ENCODE measurements at places on chromosomes 6 and 20. TPM values are rescaled to one million over a fixed set of nuclear protein-coding genes. Genes with fewer than 3 reads are reported as not detected.

DNA sequence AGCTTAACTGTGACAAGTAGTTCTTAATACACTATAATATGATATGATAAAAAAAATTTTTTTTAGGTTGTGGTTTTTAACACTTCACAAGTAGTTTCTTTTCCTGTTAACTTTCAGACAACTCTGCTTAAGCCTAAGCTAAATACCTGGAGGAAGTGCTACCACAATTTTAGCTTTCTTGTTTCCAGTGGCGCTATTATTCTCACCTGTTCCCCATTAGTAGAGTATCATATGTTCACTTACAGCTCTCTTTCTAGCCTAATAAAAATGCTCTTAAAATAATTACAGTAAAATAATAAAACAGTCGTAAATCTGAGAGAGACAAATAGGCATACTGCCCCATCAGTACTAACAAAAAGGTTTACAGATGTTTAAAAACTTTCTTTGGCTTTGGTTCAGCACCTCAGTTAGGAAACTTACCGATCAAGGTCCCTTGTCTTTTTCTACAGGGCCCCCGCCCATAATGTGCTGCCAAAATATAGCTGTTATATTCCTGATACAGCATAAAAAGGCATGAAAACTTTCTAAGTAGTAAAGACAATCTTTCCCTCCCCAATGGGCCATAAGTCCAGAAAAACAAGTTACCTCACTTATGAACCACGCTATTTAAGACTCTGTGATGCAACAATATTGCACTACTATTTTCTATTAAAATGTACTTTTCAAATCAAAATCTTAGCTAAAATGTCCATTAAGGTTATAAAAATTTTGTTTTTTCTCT lies 57.9 kb downstream of the SESN1 start:
- DNase-seq = no peak

DNA sequence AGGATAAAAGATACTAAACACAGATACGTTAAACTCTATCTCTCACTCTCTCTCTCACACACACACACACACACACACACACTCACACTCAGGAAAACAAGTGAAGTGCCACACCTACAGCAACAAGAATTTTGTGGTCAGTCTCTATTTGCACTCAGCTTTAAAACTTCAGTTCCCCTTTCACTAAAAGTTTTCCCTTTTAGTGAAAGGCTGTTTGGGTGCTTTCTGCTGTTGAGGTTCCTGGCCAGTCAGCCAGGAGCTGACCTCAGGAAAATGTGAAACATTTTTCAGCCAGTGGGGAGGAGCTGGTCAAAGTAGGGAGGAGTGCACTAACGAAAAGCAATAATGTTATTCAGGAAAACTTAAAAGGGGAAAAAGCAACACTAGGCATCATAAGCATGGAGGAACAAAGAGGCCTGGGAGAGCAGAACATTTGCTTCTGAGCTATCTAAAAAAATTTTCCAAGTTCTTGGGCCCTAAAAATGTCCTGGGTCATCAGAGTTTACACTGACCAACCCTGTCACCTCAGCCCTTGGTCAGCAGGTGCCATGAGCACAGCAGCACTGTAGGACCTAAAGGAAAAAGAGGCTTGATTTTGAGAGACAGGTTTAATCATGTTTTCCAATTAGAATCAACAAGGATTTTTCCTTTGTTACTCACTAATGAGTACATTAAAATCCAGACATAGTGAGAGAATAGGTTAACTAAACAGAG lies 30.7 kb upstream of the NT5E start:
- DNase-seq = peak; percentile 27

DNA sequence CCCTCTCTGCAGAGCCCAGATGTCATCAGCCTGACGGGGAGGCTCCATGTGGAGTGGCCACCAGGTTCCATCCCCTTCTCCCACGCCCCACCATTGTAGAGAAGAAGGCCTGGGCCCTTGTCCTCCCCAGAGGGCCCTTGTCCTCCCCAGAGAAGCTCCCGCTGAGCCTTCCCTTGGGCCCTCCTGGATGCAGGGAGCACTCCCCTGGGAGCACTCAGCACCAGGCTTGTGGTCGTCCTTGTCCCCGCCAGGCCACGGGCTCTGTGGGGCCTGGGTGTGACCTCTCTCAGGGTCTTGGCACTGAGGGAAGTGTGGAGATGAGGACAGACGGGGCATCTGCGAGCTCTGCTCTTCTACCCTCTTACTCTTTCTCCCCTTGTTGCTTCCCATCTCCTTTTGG lies 83.4 kb upstream of the NNAT start:
- no peak for DNase-seq

GRCh38 chr6:89613790-89614189 lies 24.8 kb downstream of the LYRM2 start:
- no peak for DNase-seq

DNA sequence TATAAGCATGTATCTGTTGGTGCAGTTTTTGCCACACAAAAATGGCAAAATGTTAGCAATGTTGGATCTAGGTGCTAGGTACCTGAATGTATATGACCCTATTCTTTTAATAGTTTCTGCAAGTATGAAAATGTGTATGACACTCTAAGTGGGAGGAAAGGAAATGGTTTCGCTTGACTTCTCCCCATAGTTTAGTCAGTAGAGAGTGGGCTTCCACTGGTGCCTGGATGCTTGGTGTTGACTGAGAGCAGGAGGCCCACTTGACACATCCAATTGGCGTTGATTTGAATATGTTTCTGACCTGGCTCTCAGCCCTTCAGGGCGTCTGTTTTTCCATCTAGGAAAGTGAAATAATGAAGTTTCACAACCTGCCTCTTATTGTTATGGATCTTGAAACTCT lies 41.8 kb upstream of the GABRR1 start:
- DNase-seq = no peak

DNA sequence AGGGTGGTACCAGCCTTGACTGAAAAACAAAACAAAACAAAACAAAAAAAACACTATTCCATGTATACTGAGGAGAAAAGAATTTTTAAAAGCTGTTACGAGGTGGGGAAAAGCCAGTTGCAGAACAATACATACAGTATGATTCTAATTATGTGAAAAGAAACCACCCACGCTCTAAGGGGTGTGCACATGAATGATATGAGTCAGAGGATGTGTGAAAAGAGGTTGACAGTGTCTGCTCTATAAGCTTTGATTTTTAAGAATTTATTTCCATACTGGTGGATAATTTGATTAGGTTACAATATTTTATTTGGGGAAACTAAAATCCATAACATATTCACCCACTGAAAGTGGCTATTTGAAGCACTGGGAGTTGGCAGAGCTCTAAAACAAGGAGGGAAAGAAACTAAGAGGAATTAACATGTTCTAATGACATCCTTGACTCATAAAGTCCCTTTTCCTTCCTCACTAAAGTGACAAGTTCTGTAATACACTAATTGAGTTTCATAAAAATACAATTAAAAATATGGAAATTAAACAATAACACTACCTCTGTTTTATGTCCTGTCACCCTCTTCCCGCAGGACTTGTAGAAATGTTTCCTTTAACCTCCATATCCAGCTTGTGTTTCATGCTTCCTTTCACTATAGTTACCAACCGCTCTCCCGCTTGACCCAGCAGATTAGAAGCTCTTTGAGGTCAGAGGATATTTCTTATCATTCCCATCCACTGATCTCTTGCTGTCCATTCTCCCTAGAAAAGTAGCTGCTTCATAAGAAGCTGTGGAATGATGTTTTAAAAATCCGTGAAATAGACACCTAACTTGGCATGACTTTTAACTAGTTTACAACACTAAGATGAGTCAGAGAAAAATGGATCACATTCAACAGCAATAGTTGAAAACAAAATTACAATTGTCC lies 118.6 kb upstream of the CCDC28A start:
- DNase-seq = peak; percentile 59

DNA sequence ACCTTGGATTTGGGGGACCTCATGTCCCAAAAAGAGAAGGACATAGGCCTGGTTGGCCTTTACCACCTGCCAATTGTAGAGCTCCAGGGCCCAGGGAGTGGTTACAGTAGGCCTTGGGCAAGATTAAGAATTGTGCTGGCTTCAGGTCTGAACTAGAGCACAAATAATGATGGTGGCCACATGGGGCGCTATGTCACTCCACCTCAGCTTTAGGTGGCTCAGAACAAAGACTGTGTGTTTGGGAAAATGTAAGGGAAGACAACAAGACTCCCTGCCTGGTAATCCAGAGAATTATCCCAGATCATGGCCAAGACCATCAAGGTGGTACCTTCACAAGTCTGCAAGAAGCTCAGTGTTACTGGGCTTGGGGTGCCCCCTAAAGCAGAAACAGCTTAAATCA lies 224.9 kb upstream of the OPRM1 start:
- no peak for DNase-seq

GRCh38 chr20:4836473-4836872 lies 114.8 kb downstream of the PRND start:
- DNase-seq = no peak

DNA sequence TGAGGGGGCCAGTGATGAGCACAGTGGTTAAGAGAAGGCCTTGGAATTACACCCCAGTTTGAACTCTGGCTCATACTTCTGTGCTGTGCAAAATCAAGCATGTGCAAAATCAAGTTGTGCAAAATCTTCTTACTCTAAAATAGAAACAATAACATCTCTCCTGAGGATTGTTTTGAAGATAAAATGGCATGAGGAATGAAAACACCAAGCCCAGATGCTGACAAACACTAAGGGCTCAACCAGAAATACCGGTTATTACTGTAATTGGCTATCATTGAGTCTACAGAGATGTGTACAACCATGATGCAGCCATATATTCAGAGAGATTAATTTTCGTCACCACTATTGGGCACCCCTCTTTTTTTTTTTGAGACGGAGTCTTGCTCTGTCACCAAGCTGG lies 5.9 kb upstream of the BCAS1 start:
- no peak for DNase-seq

- DNase-seq = peak; percentile 75
Observed at GRCh38 chr20:41047975-41048305, 19.3 kb downstream of the TOP1 start.

GRCh38 chr6:7901056-7901455 lies 9.5 kb downstream of the TXNDC5 start:
- DNase-seq = no peak

GRCh38 chr6:9924971-9925370 lies 489.9 kb downstream of the TFAP2A start:
- no peak for DNase-seq

DNA sequence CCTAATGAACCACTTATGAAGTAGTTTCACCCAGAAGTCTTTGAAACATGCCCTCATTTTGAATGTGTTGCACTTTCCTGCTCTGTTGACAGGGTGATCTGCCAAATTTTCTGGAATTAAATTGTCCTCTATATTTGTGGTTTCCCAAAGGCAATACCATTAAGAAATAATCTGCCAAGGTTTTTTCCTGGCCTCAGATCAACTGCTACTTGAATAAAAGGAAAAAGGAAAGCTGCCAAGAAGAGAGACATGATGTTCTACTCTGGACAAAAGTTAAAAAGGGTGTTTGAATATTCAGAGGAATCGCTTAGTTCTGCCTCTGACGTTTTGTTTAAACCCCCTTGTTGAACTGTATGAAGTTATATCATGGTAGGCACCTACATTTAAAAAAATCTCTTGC lies 37.4 kb upstream of the ARMH2 start:
- DNase-seq = no peak

- DNase-seq = no peak
Observed at GRCh38 chr20:32454164-32455145, 96.3 kb downstream of the ASXL1 start.

DNA sequence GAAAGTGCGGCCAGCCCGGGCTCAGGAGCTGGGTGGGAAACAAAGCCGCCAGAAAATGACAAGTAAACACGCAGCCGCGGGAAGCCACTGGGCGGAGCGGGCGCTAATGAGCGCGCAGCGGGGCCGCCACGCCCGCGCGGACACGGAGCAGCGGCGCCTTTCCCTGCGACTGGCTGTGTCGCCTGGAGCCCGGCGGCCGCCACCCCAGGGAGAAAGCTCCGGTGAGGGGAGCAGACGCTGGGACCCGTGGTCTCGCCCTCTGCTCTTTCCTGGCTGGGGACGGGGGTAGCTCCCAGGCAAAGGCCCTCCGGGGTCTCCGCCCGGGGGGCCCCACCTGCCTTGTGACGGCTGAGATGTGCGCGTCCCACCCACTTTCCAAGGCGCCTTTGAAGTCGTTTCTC lies 54.9 kb downstream of the PRR18 start:
- no peak for DNase-seq

DNA sequence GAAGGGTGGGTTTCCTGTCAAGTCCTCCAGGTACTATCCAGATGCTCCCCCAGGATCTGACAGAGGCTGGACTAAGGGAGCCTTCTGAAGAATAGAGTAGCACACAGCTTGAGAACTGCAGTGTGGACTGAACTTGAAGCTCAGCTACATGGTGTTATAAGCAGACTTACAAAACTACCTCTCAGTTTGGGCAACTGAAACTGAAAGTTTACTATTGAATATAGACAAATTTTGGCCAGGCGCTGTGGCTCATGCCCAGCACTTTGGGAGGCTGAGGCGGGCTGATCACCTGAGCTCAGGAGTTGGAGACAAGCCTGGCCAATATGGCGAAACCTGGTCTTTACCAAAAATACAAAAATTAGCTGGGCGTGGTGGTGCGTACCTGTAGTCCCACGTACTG lies 348.5 kb downstream of the PLCB1 start:
- DNase-seq = no peak

- no peak for DNase-seq
Observed at GRCh38 chr6:11752360-11752759, 26.2 kb downstream of the ADTRP start.

GRCh38 chr6:140809694-140810101 lies 1323.0 kb upstream of the GJE1 start:
- peak; percentile 92 for DNase-seq

- DNase-seq = no peak
Observed at GRCh38 chr20:55744896-55745295, 260.4 kb downstream of the CBLN4 start.

- no peak for DNase-seq
Observed at GRCh38 chr6:169555971-169556617, 145.7 kb downstream of the WDR27 start.

- DNase-seq = no peak
Observed at GRCh38 chr6:93165850-93166430, 253.4 kb downstream of the EPHA7 start.

DNA sequence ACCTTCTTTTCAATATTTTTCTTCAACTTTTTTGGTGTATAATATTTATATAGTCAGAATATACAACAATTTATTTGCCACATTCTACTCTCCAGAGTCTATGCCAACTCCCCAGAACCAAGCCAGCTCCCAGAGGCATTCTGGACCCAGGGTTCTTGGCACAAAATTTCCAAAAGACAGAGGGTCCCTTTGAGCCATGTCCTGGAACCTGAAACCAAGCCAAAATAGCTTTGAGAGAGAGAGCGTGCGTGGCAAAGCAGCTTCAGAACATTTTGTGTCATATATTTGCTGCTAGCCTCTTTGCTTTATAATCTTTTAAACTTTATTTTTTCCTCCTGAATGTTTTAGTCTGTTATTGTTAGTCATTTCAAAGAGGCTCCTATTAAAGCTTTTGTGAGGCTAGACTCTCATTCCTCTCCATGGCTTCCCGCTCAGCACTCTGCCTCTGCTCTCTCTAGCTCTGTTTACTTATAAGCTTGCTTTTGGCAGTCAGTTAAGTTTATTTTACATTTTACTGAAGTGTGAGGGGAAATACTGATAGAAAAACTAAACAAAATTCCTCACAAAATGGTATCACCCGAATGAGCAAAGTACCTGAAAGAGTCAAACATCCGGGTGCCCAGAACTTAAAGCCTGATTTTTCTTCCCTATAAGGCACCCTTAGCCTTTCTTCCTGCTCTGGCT lies 605.1 kb upstream of the ID4 start:
- no peak for DNase-seq

GRCh38 chr6:140101367-140101766 lies 726.9 kb upstream of the CITED2 start:
- peak; percentile 74 for DNase-seq

Gene RCAN2
- 2.3 TPM for total RNA-seq

Gene TGM2
- total RNA-seq = 108 TPM

Gene HLA-DQB1
- total RNA-seq = not detected

Gene SPAG4
- total RNA-seq = 24.0 TPM

Gene RIPPLY2
- total RNA-seq = not detected

Gene BACH2
- total RNA-seq = 0.17 TPM

Gene TGIF2
- total RNA-seq = 15.4 TPM

Gene NEDD9
- total RNA-seq = 79.4 TPM

Measured in M059J (cell line).